ENCODE measurements at places on chromosomes 7 and 10.

DNA sequence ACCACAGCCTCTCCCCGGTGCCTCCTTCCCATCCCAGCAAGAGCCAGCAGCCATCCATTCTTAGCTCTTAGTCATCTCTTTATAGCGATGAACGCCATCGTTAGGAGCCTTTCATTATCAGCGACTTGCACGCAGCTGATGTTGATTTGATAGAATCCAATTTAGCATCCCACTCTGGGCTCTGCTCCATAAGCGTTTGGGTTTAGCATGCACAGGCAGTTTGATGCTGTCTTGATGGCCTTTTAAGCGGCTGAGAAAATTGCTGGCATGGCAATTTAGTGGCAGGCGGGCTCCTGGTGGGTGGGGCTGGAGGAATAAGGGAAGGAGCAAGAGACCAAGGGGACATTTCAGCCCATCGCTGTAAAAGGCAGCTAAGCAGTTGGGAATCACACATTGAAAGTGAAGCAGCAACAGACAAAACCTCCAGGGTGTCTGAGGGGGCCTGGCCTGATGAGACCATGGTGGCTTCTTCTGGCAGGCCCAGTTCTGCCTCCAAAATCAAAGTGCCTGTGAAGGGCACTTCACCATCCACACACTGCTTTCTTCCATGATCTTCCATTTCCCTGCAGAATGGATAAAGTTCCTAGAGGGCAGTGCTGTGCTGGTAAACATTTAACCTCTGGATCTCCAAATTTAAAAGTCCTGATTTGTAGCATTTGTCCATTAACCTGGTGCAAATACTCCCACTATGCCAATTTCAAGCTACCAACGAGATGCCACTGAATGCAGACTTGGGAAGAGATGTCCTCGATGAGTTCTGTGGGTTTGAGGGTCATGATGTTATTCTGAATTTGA lies 107.8 kb upstream of the PLXNA4 start:
- DNase-seq: no peak

DNA sequence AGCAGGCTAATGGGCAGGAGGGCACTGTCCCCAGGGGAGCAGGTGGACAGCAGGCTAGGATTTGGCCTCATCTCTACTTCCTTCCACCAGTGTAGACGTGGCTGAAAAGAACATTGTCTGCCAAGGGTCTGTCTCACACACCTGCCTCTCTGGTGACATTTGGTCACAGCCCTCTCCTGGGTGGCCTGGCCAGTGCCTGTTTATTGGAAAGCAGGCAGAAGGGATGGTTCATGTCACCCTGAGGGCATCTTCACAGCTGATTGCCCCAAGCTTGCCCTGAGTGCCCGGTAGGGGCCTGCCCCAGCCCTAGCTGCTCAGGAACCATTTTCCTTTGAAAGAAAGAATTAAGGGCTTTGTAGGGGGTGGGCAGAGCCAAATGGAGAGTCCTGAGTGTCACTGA lies 138.7 kb downstream of the C10orf105 start:
- no peak for DNase-seq

- no peak for DNase-seq
Observed at GRCh38 chr10:17229717-17229966, 1.6 kb downstream of the VIM start.

DNA sequence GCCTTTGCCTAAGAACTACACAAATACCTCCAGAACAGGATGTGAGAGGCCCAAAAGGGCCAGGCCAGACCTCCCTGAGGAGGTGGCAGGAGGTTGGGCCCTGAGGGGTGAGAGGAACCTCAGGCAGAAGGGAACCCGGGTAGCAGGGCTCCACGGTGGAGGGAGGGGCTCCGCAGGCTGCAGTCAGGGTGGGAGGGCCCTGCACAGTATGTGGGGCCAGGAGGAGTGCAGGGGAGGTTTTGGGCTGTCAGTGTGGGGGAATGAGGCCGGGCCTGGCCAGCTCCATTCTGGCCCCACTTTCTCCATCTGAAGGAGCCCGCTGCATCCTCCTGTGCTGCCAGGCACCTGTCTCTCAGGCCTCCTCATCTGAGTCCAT lies 25.9 kb downstream of the DNAJB12 start:
- DNase-seq: no peak

DNA sequence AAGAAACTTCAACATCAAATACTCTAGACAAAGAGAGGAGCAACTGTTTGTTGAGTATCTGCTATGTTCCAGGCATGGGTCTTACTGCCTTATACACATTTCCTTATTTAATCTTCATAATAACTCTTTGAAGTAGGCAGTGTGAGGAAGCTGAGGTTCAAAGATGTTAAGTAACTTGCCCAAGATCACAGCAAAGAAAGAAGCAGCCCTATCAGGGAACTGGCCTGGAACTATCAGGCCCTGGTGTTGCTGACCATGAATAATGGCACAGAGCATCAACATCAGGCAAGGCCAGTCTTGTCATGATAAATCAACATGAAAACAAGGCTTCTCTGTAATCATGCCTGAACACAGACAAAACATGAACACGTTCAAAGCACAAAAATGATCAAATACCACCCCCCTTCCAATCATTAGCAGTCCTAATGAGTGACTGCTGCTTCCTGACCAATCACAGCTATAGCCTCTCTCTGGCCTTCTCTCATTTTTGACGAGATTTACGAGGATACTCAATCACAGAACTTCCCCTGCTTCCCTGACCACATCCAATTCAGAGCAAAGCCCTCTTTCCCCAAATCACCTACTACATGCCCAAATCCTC lies 2.3 kb downstream of the GSDME start:
- no peak for DNase-seq

DNA sequence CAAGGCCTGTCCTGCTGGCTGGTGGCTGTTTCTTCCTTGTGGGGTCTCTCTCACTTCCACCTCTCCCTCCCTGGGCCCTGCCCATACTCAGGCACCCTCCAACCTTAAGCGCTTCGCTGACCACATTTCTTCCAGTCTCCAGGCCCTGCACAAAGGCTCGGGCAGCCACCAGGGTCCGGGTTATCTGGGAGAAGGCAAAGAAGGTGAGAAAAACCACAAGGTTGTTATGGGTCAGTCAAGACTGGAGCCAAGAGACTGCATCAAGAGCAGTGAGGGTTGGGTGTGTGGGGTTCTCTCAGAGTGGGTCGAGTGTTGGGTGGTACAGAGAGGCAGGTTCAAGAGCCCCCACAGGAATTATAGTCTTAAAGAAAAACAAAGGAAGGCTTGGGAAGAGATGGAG lies 2.6 kb downstream of the GPC2 start:
- DNase-seq: no peak

GRCh38 chr7:37150180-37150579 lies 298.5 kb downstream of the ELMO1 start:
- DNase-seq: no peak

GRCh38 chr7:84970670-84971069 lies 216.2 kb downstream of the SEMA3D start:
- no peak for DNase-seq

- no peak for DNase-seq
Observed at GRCh38 chr10:53233749-53234148, 461.2 kb upstream of the MBL2 start.

DNA sequence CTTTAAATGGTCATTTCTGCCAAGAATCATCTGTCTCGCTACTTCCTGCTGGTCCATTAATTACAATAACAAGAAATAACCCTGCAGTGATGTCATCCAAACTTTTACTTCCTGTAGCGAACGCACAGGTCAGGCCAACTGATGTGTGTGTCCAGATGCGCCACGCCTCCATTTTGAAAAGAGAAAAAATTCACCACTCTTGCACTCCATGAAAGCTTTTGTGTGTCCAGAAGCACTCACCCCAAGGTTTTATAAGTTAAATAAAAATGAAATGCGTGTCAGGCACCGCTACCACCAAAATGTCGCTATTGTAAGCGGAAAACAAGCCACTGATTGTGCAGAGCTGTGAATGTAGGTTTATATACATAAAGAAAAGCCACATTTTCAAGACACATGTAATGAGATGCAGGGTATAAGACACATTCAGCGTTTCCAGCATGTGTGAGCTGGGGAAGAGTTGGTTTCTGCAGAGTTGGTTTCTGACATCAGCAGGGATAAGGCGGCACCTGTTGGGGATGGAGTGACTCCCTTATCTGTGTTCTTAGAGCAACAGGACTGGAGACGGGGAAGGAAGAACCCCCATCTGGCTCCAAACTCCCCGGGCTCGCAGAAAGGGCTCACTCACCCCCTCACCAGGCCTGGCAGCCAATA lies 83.3 kb downstream of the CTBP2 start:
- DNase-seq: no peak

DNA sequence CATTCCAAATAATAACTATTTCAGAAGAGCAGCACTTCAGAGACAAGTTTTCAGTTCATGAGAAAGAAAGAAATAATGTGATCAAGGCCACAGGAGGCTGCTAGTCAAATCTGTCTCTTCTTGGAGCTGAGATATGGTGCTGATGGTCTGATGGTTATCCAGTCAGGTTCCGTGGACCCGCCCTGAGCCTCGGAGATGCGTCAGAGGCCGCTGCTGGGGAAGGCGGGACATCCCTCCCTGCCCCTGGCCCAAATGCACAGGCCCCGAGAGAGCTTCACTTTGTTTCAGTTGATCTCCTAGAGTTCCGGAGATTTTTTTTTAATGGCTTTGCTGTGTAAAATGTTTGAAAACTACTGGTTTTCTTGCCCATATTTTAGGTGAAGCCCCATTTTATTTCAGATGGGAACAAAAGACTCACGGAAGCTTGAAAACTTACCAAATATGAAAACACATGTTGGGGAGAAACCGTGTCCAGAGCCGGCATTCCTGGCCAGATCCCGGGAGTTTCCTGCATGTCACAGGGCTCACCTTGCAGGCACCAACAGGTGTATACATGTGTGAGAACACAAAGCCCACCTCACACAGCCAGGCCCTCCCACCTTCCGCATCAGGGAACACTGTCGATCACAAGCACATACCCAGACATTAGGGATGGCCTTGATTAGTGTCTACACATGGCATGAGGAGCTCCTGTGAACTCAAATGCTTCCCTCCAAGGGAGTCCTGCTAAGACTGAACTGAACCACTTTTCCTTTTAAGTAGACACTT lies 499.0 kb downstream of the TCERG1L start:
- no peak for DNase-seq

- no peak for DNase-seq
Observed at GRCh38 chr7:155198901-155199845, 98.5 kb upstream of the INSIG1 start.

DNA sequence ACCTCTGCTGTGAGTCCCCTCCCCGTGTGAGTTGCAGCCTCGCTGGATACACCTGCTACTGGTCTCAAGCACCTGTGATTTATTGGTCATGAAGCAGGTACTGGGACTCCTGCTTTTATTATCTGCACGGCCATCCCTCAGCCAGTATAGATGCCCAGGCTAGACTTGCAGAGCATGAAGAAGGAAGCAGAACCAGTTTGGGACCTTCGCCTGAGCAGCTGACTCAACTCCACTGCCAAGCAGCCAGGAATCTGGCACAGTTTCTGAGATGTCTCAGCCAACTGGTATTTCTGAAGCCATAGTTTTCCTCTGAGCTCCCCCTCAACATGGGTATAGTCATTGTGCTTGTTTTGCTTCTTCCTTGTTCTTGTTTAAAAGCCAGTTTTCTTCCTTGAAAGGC lies 28.0 kb upstream of the SLC39A12 start:
- no peak for DNase-seq

- DNase-seq: no peak
Observed at GRCh38 chr7:105210721-105211205, 178.0 kb downstream of the SRPK2 start.

DNA sequence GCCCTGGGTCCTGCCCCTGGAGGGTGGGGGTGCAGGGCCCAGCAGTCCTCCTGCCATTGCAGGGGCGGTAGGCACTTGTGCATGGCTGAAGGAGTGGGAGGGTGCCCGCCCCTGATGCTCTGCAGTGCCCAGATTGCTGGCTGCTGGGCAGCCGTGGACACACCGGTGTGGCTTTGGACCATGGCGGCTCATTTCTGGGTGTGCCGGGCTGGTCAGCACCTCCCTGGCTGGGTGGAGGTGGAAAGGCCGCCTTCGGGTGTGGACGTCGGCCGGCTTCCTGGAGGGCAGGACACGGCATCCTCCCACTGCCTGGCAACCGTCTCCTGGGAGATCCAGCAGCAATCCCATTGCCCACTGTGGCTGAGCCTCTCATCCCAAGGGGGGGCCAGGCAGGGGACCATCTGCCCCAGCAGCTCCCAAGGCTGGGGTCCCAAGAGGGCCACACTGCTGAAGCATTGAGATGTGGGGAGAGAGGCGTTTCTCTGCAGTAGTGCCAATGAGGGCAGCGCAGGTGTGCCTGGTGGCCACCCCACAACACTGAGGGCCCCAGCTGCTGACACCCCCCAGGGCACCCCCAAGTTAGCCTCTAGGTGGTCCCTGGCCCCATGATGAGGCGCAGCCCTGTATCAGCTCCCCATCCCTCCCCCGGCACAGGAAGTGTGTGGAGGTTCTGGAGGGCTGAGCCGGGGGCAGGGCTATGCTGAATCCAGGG lies 12.9 kb downstream of the TTYH3 start:
- no peak for DNase-seq

DNA sequence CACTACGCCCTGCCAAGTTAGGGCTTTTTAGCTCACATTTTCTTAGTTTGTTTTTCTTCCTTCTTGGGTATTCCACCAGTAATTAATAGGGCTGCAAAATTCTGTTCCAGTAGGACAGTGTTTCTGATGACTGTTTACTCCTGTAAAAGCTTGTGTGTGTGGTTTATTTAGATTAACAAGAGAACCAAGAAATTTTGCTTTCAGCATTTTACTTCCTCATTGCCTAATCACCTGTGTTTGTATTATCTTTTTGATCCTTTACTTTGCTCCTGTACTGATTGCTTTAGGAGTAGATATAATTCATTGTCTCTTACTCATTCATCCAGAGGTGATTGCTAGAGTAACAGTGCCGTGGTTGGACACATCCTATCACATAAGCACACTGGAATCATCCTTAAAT lies 27.7 kb downstream of the TDRD1 start:
- DNase-seq: no peak

- DNase-seq: no peak
Observed at GRCh38 chr10:19578571-19578970, 237.7 kb upstream of the PLXDC2 start.

- no peak for DNase-seq
Observed at GRCh38 chr7:95520136-95520535, 34.4 kb downstream of the ASB4 start.

GRCh38 chr10:114545071-114545470 lies 113.0 kb downstream of the ABLIM1 start:
- DNase-seq: no peak

- no peak for DNase-seq
Observed at GRCh38 chr10:77493851-77494261, 143.8 kb downstream of the KCNMA1 start.

GRCh38 chr7:114766041-114766356 lies 155.9 kb upstream of the MDFIC start:
- no peak for DNase-seq

- DNase-seq: no peak
Observed at GRCh38 chr10:110613341-110613995, 30.7 kb upstream of the RBM20 start.

DNA sequence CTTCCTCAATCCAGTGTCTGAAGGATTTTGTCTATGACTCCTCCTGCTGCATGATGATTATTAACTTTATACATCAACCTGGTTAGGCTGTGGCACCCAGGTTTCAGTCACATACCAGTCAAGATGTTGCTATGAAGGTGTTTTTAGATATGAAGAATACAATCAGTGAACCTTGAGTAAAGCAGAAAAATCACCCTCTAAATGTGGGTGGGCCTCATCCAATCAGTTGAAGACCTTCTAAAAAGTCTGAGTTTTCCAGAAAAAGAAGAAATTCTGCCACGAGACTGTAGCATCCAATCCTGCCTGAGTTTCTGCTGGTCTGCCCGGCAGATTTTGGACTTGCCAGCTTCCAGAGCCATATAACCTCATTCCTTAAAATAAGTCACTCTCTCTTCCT lies 126.1 kb upstream of the FRMD4A start:
- DNase-seq: no peak

GRCh38 chr7:30260246-30260768 lies 24.1 kb upstream of the ZNRF2 start:
- no peak for DNase-seq

Measured in omental fat pad (tissue), 4 donors.